RPMI7951 (cell line): ENCODE measurements at places on chromosomes 12 and 14. TPM values are rescaled to one million over a fixed set of nuclear protein-coding genes. Genes with fewer than 3 reads are reported as not detected.

DNA sequence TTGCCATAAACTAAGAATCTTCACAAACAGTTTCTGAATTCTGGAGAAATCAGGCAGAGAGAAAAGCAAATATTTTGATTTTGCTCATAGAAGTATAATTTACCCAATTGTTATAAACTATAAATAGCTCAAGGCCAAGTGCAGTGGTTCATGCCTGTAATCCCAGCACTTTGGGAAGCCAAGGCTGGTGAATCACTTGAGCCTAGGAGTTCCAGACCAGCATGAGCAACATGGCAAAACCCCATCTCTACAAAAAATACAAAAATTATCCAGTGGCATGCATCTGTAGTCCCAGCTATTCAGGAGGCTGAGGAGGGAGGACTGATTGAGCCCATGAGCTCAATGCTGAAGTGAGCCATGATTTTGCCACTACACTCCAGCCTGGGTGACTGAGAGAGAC is 19.6 kb upstream of the MMP19 start:
- DNase-seq = no peak

AHNAK2 gene
- total RNA-seq = 3.6 and 3.7 TPM in 2 replicates

DNA sequence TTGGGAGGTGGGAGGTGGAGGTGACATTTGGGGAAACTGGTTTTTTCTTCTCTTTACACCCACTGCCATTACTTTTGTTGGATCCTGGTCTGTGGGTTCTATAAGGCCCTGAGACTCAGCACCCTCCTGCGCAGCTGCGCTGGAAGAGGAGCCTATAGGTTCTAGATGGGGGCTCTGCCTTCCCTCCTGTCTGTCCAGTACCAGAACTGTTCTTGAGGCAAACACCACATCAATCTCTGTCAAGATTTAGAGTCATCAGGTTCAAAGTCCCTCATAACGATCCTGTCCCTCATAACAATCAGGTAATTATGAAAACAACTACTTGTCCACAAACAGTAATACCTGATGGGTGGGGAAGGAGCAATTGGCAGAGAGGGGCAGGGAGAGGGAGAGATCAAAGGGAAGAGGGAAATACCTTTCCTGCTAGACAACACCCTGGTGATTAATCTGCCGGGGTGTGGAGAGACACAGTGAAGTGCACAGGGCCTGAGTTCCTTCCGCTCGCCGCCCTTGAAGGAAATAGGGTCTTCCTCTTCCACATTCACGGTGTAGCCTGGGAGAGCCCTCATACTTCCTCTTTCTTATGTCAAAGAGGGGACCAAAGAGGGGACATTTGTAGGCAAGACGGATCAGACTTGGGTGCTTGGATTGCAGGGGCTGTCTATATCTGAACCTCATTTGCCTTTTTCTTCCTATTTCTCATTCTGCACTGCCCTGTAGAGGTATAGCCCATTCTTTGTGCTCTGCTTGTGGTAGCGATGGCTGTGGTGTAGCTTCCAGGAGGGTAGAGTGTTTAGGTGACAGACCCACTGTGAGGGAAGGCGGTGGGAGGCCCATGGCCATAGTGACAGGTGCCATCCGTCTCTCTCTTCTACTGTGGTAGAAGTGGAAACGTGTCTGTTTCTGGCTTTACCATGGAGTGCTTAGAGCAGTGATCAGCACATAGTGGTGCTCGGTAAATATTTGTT is 12.6 kb downstream of the GPRC5A start:
- no peak for DNase-seq

B4GALNT1 gene
- 11.9 and 14.4 TPM in 2 replicates for total RNA-seq

DNA sequence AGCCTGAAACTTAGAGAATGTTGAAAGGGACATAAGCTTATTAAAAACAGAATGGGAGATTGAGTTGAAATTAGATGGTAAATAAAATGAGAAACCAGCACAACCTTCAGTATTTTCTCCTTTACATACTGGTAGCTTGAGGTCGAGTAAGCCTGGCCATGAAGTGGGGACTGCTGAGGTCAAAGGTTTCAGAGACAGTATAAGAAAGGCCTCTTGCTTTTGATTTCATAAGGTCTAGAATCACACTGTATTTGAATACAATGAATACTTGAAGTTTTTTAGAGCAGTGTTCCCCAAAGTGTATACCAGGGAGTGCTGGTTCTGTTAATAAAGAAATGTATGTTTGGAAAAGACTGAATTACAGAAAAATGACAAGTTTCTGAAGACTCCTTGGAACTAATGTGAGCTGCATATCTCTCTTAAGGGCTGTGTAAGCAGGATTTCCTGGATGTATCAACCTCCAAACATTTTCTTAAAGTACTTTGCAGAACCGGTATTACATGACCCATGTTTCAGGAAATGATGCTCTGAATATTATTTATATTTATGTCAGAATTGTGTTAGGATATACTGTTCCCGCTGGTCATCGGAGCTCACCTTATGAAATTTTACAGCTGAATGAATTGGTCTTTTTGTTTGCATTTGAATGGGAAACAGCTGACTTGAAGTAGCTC is 85.0 kb downstream of the AKAP6 start:
- no peak for DNase-seq

DNA sequence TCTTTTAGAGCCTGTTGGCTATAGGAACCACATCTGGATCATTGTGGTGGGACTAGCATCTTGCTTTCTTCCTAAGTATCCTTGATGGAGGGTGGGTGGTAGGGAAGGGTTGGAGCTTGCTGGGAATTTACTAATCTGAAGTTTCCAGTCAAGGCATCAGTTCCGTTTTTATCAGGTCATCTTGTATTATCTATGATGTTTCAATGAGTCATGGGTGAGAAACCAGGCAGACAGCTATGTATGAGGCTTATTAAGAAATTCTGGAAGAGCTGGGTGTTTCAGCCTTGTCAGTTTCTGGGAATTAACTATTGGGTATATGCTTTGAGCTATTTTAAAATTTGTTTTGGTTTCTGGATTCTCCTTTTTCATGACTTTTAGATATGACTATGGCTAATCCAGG is 11.3 kb downstream of the TSFM start:
- DNase-seq = peak; percentile 68

ZCRB1 gene
- 35.1 and 52.3 TPM in 2 replicates for total RNA-seq

DNA sequence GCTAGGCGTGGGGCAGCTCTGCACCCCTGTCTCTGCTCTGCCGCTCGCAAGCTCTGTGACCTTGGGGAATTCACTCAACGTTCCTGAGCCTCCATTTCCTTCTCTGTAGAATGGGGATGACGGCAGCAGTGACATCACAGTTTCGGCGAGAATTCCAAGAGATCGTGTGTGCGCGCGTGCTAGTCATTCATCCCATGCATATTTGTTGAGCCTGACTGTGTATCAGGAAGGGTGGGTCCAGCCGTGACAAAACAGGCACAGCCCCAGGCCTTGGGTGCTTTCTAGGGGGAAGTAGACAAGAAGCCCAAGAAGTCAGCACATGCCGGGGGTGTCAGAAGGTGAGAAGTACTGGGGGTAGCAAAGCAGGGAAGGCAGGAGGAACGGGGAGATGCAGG is 145.6 kb upstream of the NCOR2 start:
- peak; percentile 40 for DNase-seq

GRCh38 chr14:44657203-44657602 is 150.1 kb upstream of the FSCB start:
- no peak for DNase-seq

GRCh38 chr14:61253064-61253738 is 27.9 kb downstream of the TMEM30B start:
- no peak for DNase-seq

DNA sequence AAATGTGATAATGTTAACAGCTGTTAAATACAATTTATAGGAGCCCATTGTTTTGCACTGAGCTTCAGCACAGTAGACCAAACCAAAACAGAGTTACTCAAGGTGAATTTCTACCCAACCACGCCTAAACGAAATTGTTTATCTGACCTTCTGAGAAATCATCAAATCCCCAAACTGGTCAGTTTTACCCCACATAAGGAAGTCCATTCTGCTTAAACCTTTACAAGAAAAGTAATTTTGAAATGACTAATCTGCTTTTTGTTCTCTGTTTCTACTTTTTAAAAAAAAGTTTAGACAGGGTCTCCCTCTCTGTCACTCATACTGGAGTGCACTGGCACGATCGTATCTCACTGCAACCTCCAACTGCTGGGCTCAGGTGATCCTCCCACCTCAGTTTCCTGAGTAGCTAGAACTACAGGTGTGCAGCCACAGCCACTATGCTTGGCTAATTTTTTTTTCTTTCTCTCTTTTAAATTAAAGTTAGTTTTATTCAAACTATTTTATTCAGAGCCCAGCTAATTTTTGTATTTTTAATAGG is 1.4 kb upstream of the RNF10 start:
- DNase-seq = no peak

LRRC9 gene
- total RNA-seq = not detected in 2 replicates

- no peak for DNase-seq
These were observed 13.5 kb downstream of the GPR84 start for GRCh38 chr12:54350743-54351142.

- no peak for DNase-seq
These were observed 22.1 kb downstream of the DMAC2L start for GRCh38 chr14:50334211-50334610.

GRCh38 chr12:6336889-6337853 is 4.7 kb downstream of the TNFRSF1A start:
- DNase-seq = peak; percentile 37

DNA sequence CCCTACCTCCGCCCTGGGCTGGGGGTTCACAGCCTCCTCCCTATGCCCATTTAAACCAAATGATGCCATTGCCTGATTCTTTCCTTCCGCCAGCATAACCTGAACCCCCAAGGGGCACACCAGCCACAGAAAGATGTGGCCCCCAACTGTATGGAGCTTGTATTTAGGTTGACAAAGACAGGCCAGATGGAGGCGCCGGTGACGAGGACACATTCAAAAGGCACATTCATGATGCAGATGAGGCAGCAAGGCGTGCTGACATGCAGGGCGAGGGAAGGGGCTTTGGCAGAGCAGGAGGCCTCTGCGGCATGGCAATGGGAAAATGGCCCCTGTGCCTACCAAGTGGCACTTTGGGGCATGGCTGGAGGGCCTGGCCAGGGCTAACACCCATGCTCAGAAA is 112.2 kb downstream of the RFLNA start:
- no peak for DNase-seq

GRCh38 chr12:132168311-132169031 is 24.2 kb downstream of the NOC4L start:
- no peak for DNase-seq

GRCh38 chr12:916240-916639 is 33.3 kb downstream of the RAD52 start:
- no peak for DNase-seq

DNA sequence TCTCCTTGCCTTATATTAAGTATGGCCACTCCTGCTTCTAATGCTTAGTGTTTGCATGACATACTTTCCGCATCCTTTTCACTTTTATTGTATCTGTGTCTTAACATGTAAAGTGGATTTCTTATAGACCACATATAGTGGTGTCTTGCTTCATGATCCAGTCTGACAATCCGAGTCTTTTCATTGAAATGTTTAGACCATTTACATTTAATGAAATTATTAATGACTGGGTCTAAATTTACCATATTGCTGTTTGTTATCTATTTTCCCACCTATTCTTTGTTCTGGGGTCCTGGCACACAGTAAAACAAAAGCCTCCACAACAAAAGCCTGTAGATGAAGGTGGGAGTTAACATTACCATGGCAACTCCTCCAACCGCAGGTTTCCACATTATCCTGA is 22.9 kb downstream of the ERH start:
- no peak for DNase-seq

GRCh38 chr12:77213319-77213718 is 147.9 kb upstream of the E2F7 start:
- peak; percentile 4 for DNase-seq

KRT3 gene
- 0.12 TPM in 1 of 2 replicates, not detected in the other for total RNA-seq

- DNase-seq = no peak
These were observed 1186.3 kb upstream of the FLRT2 start for GRCh38 chr14:84343656-84344055.

DNA sequence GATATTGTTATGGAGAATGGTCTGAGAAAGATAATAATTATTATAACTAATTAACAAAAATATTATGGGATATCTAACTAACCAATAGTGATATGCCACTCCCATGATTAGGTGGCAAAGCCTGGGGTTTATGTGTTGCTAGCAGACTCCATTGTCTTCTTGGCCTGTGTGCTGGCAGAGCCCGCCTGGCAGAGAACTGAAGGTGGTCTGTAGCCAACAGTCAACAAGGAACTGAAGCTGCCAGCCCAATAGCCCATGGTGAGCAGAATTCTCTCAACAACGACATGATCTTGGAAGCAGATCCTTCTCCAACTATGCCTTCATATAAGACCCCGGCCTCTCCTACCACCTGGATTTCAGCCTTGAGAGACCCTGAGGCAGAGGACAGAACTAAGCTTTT is 258.8 kb downstream of the SLC15A4 start:
- no peak for DNase-seq

DNA sequence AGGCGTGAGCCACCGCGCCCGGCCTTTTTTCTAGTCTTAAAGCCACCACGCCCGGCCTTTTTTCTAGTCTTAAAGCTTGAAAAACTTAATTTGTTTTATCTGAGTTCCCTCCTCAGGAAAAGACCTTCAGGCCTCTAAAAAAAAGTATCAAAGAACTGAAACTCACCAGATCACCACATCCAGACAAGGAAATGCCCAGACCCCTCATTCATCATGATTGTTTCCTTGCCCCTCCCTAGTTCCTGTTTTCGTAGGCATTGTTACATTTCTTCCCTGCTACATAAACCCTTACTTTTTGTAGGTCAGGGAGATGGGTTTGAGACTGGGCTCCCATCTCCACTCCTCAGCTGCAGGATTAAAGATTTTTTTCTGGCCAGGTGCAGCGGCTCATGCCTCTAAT is 21.1 kb upstream of the VWF start:
- no peak for DNase-seq

AKAP6 gene
- total RNA-seq = 1.6 and 3.0 TPM in 2 replicates

DNA sequence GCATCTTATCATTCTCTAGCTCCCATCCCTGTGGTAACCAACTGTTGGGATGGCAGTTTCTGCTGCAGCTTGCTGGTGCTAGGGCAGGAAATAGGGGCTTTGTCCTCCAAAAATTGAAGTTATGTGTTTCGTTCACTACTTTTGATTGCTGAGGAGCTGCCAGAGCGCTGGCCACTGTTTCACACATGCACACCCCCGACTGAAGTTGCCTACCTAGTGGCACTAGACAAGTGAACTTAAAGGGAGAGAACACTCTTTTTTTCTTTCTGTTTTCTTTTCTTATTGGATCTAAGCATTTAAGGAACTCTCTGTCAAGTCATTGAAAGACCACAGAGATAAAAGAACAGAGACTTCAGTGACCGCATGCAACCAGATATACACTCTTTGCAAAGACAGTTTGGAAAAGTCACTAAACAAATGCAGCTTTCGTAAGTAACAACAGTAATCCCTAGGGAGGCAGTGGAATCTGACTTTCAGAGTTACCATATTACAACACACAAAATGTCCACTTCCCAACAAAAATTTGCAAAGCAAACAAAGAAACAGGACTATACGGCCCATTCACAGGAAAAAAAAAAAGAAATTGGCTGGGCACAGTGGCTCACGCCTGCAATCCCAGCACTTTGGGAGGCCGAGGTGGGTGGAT is 12.0 kb downstream of the TFCP2 start:
- no peak for DNase-seq
